ENCODE measurements at places on chromosomes 7 and 10.

- no peak for DNase-seq
These were observed 75.1 kb downstream of the MAD1L1 start for GRCh38 chr7:2157473-2158279.

DNA sequence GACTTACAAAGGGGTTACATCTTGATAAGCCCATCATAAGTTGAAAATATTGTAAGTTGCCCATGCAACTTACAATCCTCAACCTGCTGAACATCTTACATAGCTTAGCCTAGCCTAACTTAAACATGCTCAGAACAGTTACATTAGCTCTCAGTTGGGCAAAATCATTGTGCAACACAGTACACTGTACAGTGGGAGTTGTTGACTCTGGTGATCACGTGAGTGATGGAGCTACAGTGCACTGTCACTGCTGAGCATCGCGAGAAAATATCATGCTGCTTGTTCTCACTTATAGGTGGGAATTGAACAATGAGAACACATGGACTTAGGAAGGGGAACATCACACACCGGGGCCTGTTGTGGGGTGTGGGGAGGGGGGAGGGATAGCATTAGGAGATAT, 214.9 kb upstream of the ZMIZ1 start:
- DNase-seq, result peak; percentile 28

- DNase-seq, result no peak
These were observed 293.0 kb upstream of the PODXL start for GRCh38 chr7:131849472-131849871.

- DNase-seq, result no peak
These were observed 1.7 kb downstream of the PDE1C start for GRCh38 chr7:32068411-32069101.

GRCh38 chr10:131571346-131571745, 259.8 kb upstream of the TCERG1L start:
- DNase-seq, result no peak

DNA sequence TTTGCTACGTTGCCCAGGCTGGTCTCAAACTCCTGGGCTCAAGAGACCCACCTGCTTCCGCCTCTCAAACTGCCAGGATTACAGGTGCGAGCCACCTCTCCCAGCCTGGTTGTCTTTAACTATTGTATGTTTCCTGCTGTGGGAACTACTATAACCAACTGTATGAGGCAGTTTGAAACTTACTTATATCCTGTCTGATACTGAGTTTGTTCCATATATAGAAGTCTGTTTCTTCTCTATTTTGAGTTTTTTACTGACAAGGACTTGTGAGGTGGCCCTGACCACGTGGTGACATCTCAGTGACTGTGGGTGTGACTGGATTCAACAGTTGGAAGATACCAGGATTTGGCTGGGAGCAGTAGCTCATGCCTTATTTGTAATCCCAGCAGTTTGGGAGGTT, 14.2 kb downstream of the FBH1 start:
- DNase-seq, result no peak

All from activated CD8-positive, alpha-beta memory T cell treated with anti-CD3 and anti-CD28 coated beads for 24 hours (primary cell).